Naive thymus-derived CD4-positive, alpha-beta T cell (primary cell): ENCODE measurements at places on chromosomes 5 and 9. TPM values are rescaled to one million over a fixed set of nuclear protein-coding genes. Genes with fewer than 3 reads are reported as not detected.

Gene ANXA2R
- polyA plus RNA-seq: 55.7 TPM

Gene SHISAL2B
- polyA plus RNA-seq: not detected

Gene ARL14EPL
- not detected for polyA plus RNA-seq

Gene MAT2B
- polyA plus RNA-seq: 231 TPM

Gene PCDHA12
- polyA plus RNA-seq: not detected

Gene GFM2
- 8.6 TPM for polyA plus RNA-seq

Gene FOXD4L6
- not detected for polyA plus RNA-seq

Gene TEX48
- polyA plus RNA-seq: not detected

Gene LCN15
- not detected for polyA plus RNA-seq

Gene FRMD3
- polyA plus RNA-seq: 1.1 TPM

Gene PCDHAC1
- polyA plus RNA-seq: not detected
